Stimulated activated CD8-positive, alpha-beta memory T cell treated with anti-CD3 and anti-CD28 coated beads, Interleukin-7, amount 100 ng/mL, for 1 hour (primary cell): ENCODE measurements at places on chromosomes 6 and 20.
A peak's percentile ranks its signal among the peaks of the same experiment; 100 is the strongest.

DNA sequence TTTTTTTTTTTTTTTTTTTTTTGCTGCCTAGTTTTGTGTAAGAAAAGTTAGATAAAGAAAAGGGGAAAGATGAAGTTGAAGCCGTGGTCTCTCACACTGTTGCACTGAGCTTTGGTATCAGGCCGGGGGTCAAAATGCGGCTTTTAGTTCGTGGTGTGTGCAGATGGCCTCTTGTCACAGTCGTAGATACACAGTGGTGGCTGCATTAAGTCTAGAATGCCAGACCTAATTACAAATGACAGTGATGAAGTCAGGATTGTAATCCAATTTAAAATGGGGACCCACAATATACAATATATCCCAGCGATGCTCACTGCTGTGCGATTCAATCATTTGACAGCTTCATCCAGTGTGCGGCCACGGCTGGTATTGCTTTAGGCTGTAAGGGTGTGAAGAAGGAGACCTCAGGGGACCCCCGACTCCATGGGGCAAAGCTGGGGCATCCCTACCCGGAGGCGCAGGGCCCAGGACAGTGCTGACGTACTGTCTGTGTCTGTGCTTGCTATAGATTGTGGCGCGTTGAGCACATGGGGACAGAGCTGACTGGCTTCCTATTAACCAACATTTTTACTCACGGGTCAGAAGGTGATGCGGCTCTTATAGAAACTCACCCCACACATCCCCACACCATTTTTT lies 210.0 kb upstream of the SOX4 start:
- DNase-seq: no peak

DNA sequence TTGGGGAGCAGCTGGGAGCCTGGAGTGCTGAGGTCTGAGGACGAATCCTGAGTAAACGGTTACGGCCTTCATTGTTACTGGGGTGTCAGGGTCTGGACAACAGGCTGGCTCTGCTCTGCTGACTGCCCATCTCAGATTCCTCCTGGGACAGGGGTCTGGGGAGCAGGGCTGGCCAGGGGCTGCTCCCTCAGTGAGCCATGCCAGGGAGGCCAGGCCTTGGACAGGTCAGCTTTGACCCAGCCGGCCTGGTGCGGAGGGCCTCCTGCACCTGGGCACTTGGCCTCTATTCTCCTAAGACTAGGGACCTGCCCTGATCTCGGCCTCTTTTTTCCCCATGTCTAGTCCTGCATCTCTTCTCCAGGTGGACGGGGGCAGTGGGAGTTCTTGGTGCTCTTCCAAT lies 44.9 kb downstream of the MYT1 start:
- no peak for DNase-seq

GRCh38 chr20:34089655-34090345 lies 22.2 kb downstream of the EIF2S2 start:
- no peak for DNase-seq

DNA sequence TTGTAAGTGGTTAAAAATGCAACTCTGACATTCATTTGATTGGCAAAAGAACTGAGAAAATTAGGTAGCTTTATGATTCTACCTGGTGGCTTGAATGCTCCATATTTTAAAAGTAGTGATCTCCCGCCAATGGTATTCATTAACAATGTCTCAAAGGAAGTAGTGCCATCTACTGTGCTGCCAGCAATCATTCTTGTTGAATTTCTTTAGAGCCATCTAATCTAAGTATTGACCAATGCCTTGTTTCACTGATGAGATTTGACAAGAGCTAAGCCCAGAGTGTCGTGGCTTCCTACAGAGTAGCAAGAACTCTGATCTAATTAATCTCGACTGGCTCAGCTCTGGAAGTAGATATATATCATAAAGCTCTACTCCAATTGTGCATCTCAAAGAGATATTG lies 696.7 kb downstream of the C6orf118 start:
- no peak for DNase-seq

DNA sequence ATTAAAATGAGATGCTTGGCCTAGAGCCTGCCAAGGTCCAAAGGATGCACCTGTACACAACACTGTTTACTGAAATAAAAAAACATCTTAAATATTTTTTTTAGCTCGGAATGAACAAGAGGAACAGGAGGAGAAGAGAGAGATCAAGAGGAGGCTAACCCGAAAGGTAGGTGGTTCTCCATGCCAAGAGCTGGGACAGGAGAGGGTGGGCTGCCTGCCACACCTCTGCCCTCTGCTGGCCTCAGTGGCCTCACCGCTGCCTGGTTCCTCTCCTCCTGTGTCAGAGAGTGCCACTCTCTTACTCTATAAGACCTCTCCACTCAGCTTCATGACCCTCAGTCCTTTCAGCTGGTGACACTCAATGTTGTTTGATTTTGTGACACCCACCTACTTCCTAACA lies 50.2 kb downstream of the TBC1D7 start:
- no peak for DNase-seq

- no peak for DNase-seq
These were observed 50.4 kb downstream of the UNC5CL start for GRCh38 chr6:40988634-40989033.

- no peak for DNase-seq
These were observed 152.7 kb downstream of the CD83 start for GRCh38 chr6:14270142-14270893.

DNA sequence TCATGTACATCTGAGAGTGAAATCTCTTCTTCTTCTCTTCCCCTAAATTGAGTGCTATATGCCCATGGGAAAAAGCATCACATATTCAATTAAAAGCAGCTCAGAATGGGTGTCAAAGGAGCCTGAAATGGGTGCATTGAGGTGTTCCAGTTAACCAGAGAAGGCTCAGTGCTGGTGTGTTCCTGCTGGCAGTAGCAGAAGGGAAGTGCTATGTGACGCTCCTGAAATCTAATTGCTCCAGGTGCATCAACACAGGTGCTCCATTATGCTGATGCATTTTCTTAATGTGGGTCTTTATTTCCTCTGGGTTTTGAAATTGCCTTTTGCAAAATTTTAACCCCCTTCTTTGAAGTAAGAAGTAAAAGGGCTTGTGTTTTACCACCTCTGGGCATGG lies 17.9 kb downstream of the SLC22A2 start:
- no peak for DNase-seq

DNA sequence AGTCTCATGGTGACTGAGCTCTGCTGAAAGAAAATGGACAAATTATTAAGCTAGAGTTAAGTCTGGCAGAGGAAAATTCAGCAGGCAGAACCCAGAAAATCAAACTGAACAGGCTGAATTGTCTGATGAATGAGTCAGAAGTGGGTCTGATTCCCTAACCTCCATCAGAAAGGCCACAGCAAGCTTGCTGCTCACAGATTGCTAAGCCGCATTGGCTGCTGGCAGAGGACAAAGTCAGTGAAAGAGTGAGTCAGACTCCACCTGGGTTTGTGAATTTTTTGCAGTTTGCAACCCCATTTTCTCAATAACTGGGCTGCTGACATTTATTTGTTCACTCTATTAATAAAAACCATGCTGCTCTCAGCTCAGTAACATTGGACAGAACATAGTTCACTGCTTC lies 191.3 kb downstream of the EPM2A start:
- no peak for DNase-seq

- no peak for DNase-seq
These were observed 81.8 kb upstream of the EYA4 start for GRCh38 chr6:133159255-133159795.

DNA sequence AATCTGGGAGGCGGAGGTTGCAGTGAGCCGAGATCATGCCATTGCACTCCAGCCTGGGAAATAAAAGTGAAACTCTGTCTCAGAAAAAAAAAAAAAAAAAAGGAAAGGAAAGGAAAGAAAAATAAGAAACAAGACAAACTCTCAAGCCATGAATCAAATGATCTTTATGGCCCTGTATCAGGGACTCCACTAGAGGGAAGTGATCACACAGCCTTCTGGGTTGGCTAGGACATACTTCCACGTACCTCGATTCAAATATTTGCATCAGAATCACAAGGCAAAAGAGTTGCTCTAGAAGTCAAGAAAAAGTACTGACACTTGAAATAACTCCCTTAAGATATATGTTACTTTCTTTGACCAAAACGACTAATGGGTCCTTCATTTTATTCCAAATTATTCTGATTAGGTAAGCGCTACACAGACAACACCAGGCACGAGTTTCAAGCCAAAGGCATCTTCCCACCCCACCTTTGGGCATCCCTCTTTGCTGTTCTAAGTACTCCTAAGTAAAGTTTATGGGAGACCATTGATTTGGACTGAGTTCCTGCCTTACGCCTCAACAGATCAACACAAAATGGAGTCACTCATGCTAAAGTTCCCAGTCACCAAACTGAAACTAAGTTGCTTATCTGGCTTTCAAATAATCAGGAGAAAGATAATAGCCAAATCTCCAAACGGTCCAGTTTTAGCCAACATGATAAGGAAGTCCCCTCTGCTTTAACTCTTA lies 77.5 kb upstream of the NT5E start:
- no peak for DNase-seq

DNA sequence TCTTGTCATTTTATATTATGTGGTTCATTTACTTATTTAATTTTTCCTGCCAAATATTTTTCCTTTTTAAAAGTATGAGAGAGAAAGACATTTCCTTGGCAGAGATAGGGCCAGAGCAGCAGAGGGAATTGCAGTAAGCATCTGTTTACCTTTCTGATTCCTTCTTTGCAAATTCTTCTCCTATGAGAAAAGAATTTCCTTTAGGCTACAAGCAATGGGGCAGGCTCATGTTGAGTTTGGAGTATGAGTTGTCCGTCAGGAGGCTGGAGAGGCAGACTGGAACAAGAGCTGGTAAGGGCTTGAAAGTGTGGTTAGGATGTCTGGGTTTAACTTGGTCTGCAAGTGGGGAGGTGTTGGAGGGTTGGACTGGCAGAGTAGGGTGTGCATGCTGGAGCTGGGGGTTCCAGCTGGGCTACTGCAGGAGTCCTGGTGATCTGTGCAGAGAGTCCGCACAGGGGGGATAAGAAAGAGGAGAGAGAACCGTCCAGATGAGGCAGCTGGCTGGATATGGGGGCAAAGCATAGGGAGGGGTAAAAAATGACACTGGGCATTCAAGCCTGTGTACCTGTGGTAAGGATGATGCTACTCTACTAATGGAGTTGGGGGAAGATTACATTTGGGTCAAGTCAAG lies 19.7 kb downstream of the TIAM2 start:
- DNase-seq: no peak

GRCh38 chr6:160051390-160051789 lies 70.2 kb upstream of the SLC22A1 start:
- DNase-seq: no peak

DNA sequence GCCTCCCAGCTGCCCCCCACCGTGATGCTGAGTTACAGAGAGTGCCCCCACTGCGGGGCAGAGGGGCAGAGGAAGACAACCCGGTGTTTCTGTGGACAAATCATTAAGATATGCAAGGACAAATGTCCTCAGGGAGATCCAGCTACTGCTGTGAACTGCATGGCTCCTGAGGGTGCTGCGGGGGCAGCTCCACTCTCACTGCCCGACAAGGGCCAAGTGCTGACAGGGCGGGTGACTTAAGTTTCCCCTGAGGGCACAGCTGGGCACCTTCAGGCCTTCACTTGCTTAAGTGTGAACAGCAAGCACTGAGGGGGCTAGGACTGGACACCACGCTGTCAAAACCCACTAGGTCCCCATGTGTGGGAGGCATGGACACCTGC lies 26.2 kb upstream of the TCFL5 start:
- no peak for DNase-seq

DNA sequence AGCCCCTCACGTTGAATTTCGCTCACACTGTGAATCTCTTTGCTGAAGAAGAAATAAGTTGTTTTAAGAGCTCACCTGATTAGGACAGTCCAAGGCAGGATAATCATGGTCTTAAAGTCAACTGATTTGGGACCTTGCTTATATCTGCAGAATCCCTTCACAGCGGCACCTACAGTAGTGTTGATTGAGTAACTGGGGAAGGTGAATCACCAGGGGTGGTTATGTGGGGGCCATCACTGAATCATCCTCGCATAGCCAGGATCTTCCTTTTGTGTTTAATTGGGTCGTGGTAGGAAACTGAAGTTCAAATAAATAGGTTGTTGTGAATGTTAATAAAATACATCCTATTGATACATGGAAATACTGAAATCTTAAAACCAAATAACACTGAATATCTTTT lies 20.2 kb upstream of the MICA start:
- no peak for DNase-seq

DNA sequence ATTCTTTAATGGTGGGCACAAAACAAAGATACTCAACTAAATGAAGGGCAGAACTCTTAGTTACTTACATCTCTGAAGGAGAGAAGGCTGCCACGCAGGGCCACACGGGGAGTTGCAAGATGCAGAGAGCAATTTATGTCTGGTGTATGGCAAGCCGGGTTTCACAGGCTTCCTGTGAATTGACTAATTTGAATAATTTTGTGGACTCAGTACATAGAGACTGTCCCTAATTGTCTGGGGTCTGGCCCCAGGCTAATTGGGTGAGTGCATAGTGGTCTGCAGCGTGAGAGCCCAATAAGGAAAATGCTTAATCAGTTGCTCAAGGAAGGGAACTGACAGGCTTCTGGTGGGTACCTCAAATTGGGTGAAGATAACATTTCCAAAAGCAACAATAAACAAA lies 205.7 kb downstream of the OTOR start:
- DNase-seq: no peak

DNA sequence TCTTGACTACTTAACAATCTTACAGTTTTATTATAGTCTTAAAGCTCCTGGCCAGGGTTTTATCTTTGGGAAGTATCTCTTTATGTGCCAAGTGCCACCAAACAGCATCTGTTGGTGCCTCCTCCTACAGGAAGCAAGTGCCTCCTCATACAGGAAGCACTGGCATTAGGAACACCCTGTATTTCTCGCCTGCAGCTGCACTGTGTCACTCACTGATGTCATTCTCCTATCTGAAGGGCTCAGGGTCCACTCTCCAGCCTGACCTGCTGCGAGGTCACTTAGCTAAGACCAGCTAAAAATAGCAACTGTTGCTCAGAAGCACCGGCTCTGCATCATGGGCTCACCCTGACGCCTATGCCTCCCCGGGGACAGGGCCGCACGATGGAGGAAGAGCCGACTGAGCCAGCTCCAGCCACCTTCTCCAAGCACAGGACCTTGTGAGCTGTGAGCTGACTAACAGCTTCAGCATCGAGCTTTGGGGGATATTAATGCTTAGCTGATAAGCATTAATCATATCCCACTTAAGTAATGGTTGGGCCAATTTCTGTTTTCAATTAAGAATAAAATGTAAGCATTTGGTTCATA lies 66.3 kb upstream of the CD93 start:
- DNase-seq: no peak

- no peak for DNase-seq
These were observed 1.7 kb downstream of the TM9SF4 start for GRCh38 chr20:32111156-32111686.

- DNase-seq: peak; percentile 72
These were observed at the start of gene MKKS for GRCh38 chr20:10433623-10434466. Gene MKKS, minus strand, starts transcription at chr20:10434222. Its CDS starts 20,708 bp downstream, at chr20:10413514.
